A172 (cell line): ENCODE measurements at places on chromosomes 1 and 21.

DNA sequence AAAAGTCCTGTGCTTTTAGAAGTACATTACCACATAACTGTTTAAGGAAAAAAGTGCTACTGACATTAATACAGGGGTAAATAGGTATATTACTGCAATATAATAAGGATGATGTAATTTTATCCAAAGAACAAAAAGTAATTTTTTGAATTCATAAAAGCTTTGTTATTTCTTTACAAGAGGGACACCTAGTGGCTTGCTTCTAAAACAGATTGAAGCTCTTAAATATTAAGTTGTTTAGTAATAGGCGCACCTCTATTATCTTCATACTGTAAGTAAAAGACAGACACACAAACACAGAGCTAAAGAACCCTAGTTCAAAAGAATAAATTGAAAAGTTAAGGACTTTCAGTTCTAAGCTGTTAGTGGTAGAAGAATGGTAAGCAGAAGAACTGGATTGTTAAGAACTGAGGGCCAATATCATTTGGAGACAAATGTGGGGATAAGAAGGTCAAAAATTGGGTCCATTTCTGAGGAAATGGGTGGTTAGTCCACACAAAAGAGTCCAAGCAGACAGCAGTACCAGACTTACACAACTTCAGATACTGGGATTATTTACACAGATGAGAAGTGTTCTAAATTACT lies 15.4 kb downstream of the ZNHIT6 start:
- DNase-seq, result peak; percentile 30

GRCh38 chr1:111620441-111620971 lies 917 bp downstream of the RAP1A start:
- no peak for DNase-seq

- no peak for DNase-seq
These were observed 367.5 kb upstream of the C1orf174 start for GRCh38 chr1:4267381-4268261.

DNA sequence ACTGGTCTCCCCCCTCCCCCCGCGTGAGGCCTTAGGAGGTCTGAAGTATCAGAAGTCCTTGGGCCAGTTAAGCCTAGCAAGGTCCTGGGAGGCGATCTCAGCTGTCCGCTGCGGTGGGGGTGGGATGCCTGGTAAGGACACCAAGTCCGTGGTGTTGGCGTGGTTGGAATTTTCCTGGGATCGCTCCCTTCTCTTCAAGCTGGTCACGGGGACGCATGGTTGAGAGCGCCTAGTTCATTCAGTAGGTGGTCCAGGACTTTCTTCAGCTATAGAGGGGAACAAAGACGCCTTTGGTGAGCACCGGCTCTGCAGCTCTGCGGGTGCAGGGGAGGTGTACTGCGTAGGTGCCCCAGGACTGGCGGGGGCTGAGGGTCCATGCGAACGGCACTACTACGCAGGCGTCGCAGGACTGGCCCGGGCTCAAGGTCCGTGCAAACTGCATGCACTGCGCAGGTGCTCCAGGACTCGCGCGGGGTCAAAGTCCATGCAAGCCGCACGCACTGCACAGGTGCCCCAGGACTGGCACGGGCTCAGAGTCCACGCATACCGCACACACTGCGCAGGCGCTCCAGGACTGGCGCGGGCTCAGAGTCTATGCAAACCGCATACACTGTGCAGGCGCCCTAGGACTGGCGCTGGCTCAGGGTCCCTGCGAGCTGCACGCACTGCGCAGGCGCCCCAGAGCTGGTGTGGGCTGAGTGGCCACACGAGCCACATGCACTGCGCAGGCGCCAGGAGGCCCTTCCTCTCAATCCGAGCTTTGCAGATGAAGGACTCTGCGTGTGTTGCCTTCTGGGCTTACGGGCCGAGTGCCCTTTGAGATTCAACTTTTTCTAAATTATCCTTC lies 36.6 kb upstream of the HMGN1 start:
- DNase-seq, result no peak

- no peak for DNase-seq
These were observed 28.5 kb downstream of the IL12RB2 start for GRCh38 chr1:67336157-67336556.
